ENCODE measurements at places on chromosomes 1 and 21.

- DNase-seq, result no peak
Measured at GRCh38 chr1:183694066-183694465, 41.0 kb upstream of the APOBEC4 start.

DNA sequence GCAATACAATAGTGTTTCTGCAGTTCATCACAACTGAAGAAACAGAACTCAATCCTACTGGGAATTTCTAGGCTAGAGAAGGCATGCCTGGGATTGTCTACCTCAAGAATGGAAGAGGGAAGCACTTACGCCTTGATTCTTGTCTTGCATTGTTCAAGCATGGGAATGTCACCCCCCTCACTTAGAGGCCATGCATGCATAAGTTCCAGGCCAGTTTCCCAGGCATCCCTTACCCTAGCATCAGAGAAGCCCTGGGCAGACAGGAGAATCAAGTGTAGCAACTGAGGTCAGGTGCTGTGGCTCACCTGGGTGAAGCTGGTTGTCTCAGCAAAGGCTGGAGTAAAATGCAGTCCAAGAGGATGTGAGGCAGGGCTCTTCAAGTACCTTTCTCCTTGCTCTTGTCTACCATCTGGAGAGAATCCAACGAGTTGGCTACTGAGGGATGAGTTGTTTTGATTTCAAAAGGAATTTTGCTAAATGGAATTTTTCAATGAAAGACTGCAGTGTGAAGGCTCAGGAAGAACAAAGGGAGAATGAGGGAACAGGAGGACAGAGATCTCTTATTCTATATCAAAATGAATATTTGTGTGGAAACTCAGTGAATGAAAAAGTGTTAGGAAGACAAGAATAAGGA lies 174.3 kb downstream of the NEK7 start:
- DNase-seq, result no peak

GRCh38 chr1:66274634-66275033 lies 259.3 kb upstream of the SGIP1 start:
- DNase-seq, result no peak

- DNase-seq, result peak; percentile 81
Measured at GRCh38 chr1:211630236-211631081, 45.0 kb downstream of the NEK2 start.
